ENCODE measurements at places on chromosomes 2 and 18.

DNA sequence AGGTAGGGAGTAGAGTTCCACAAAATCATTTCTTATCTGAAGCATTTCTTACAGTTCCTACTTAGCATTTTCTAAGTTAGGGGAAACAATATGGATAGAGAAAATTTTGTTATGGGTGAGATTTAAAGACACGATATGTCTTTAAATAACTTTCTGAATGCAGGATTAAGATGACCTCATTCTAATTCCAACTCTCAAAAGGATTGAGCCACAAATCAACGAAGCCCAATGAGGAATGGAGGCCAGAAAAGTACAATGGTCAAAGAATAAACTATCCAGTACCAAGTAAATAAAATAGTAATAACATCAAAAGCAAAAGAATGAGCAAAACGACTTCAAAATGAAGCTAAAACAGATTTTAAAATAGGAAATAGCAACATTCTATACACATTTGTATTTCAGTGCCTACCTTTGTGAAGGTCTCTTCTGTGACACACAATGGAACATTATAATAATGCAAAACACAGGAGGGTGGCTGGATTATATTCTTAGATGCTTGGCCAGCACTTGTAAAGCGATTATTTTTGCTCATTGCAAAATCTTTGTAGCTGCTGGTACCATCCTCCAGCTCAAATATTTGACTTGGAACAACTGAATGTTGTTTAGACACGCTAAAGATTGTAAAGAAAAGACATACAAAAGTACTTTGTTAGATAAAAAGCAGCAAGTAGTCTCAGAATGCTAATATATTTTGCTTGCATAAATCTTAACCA, 33.8 kb downstream of the HNRNPLL start:
- no peak for DNase-seq

- DNase-seq = no peak
These were observed 142.1 kb downstream of the ASXL3 start for GRCh38 chr18:33720133-33720532.

GRCh38 chr18:13306583-13306982, 88.0 kb downstream of the LDLRAD4 start:
- no peak for DNase-seq

DNA sequence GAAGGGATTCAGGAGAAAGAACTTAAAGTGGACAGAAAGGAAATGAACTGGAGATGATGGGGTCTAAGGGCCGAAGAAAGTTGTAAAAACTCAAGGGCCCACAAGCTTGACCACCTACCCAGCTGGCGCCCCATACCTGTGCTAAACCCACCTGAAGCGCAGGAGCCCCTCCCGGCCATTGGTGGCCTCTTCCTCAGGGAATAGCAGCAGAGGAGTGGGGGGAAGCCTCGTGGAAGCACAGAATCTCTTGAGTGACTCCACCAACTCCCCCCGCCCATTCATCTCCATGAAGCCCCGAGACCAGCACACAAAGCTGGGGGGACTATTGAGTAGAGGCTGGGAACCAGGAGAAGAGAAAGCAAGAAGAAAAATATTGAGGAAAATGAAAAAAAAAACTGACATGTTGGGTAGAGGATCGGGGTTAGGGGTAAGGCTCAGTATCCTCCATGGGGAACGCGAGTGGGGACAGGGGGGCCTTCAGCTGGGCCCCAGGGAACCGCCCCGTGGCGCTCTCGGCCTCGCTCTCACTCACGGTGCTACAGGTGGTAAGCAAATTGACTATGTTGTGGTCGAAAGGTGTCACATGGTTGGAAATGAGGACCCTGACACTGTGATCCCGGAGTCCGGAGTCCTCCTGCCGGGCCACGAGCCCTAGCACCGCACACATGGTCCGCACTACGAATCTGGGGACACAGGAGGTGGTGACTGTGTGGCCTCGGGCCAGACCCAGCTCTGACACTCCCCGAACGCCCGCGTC, 728 bp downstream of the AUP1 start:
- no peak for DNase-seq

DNA sequence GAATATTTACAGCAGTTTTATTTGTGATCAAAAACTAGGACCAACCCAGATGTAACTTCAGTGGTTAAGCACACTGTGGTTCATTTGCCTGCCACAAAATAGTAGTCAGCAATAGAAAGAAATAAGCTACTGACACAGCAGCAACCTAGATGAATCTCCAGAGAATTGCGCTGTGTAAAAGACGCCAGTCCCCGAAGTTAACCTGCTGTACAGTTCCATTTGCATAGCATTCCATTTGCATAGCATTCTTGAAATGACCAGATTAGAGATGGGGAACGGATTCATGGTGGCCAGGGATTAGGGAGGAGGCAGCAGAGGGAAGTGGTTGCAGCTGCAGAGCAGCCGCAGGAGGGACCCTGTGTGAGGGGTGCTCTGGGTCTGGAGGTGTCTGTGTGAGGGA, 39.3 kb upstream of the NFATC1 start:
- no peak for DNase-seq

Measured in NCI-H187 (cell line).